NCI-H1930 (cell line): ENCODE measurements at places on chromosomes 4 and X.

GRCh38 chr4:176971576-176972115 is 178.9 kb upstream of the VEGFC start:
- no peak for DNase-seq

GRCh38 chr4:41644288-41644914 is 104.1 kb downstream of the PHOX2B start:
- DNase-seq: no peak

DNA sequence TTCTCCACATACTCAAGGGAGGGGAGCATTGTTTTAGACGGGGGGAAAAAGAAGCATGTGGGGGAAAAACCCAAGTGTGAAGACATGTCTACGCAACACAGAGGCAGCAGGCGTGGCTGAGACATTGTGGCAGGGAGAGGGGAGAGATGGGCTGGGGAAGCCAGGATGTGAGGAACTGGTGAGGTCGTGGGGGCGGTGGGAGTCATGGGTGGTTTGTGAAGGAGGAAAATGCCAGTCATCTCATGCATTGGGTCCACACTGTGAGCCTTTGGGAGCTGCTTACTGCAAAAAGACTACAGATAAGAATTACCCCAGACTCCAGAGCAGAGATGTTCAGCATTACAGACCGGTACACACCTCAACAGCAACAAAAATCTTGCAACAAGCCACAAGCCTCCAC is 2.1 kb downstream of the JAKMIP1 start:
- no peak for DNase-seq

GRCh38 chr4:87414816-87415215 is 7.6 kb upstream of the NUDT9 start:
- DNase-seq: no peak

DNA sequence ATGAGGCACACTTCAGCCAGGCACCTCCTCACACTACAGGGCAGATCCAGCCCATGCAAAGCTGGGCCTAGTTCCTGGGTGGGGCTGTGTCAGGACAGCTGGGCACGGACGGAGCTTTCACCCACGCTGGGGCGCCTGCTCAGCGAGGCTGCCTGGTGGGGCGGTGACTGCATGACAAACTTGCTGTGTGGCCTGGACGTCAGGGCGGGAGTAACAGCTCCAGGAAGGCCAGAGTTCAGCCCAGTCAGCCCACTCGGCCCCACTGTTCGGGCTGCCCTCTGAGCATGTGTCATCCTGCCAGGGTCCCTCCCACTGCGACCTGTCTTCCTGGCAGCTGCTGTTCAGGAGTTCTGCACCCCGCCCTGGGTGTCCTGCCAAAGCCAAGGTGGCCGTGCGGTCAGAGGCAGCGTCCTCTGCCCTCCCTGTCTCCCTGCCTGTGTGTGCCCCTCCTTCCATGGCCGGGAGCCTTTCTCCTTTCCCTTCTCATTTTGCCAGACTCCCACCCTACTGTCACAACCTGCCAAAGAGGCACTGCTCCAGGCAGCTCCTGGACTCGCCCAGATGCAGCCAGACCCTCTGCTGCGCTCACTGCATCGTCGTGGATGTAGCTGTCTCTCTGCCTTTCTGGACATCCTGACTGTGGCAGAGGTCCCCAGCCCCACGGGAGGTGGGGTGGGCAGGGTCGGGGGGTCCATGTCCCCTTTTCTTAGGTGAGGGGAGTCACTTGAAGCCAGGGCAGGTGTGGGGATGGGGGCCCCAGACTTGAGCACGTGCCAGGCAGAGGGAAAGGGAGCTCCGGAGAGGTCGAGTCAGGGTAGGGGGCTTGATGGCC is 33.0 kb upstream of the KIAA0232 start:
- no peak for DNase-seq

- no peak for DNase-seq
Measured at GRCh38 chr4:74612837-74613236, 167.9 kb downstream of the AREG start.

DNA sequence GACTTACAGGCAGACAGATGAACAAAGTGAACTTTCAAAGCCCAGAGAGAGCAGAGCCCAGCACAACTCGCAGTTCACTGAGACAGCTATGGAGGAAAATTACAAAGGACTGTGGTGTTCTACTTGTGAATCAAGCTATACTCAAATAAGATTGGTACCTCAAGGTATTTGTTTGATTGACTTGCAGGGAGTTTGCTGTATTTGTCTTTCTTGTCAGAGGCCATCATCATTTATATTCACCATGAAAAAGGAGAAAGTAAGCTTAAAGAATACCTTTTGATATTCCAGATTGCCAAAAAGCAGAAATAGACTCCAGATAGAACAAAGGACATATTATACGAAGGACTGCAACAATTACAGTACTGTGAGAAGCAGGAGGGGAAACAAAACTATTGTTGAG is 1047.9 kb downstream of the RPA4 start:
- no peak for DNase-seq

- no peak for DNase-seq
Measured at GRCh38 chr4:4685810-4686795, 144.3 kb upstream of the STX18 start.

- DNase-seq: no peak
Measured at GRCh38 chr4:58760737-58761136, 1650.6 kb upstream of the IGFBP7 start.

DNA sequence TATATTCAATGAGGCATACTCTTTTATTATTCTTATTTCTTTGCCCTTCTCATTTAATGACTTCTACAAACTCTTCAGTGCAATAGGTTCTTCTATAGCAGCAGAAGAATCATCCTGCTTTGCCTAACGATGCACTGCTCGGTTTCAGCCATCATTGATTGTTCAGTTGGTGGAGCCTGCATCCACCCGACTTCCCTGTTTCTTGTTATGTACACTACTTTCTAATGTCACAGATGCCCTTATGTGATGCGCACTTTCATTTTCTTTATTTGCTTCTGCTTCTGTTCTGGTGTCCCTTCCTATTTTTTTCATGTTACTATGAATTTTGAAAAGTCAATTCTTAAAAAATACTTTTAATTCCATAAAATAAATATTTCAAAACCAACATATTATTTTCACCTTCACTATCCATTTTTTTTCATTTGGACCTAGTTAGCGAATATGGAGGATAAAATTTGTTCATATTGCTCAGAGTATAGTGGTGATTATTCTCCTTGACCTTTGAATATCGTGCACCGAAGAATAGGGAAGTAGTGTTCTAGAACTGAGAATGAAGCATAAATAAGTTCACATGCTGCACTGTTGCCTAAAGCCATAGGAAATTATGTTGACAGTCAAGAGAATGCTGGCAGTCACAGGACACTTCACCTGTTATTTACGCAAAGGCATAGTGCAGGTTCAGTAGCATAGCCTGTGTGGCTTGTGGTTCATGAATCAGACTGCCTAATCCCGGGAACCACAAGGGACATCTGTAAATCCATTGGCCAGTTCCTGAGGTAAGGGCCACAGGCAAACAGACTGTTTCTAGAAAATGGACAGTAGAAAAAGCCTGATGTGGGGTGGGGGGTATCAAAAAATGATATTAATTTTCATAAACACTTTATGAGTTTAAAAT is 21.3 kb upstream of the SFRP2 start:
- DNase-seq: no peak
